ENCODE measurements at places on chromosomes 7 and 10.

GRCh38 chr7:142104550-142105527, 6.7 kb upstream of the MGAM2 start:
- DNase-seq, result peak; percentile 92

DNA sequence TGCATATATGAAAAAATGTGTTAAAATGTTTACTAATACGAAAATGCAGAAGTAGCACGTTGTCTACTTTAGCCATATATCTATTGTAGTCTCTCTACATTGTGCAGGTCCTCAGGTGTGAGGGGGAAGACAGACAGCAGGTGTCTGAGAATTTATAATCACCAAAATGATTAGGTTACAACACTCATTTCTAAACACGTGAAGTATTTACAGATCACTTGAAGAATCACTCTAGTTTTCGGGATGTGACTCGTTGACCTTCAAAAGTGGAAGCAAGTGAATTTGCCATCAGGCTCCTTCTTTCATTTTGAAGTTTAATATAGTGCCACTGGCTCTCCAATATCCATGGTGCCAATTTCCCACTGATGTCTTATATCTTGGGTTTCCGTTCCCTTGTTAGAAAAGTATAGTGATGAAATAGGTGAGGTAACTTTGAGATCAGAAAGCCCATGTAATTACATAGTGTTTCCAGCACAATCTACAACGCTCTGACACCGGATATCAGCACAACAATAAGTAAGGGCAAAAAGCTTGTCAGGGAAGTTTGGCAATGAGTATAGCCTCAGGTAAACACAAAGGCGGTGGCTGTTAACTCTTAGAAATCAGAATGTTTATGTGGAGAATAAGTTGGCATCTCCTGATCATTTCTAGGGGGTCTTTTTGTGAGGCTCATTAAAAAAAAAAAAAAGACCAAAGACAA, 57.5 kb upstream of the SP4 start:
- DNase-seq, result peak; percentile 59

- no peak for DNase-seq
These were observed 173.4 kb downstream of the ZMYND11 start for GRCh38 chr10:308572-309085.

DNA sequence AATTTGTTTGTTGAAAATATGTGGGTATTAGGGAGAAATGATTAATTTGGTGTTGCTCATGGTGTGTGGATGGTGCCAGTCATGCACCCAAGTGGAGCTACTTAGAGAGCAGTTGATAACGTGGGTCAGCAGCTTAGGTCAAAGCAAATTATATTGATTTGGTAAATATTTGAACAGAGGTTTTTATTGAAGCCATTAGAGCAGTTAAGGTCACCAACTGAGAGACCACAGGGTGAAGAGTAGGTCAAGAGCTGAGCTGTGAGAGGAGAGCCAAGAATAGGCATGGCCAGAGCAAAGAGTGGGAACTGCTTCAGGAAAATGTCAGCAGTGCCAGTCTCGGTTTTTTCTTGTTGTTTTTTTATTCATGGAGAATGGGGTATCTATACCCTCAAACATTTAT, 97.9 kb downstream of the TMEM168 start:
- no peak for DNase-seq

GRCh38 chr7:22812353-22812752, 10.3 kb downstream of the TOMM7 start:
- DNase-seq, result no peak

DNA sequence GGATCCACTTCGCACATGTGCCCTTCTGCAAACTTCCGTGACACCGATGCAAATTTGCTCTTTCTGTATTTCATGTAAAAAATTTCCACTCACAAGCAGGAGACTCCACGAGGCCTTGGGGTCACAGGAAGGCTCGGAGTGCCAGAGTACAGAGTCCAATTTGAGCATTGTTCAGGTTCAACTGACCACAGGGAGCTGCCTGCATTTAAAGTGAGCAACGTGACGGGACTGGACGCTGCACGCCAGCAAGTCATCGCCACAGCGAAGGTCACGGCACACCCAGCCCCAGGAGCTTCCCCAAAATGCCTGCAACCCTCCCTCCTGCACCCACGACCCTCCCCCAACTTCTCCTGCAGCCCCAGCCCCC, 41.5 kb upstream of the NKX6-2 start:
- DNase-seq, result no peak

GRCh38 chr10:7438196-7438986, 27.6 kb upstream of the SFMBT2 start:
- no peak for DNase-seq

DNA sequence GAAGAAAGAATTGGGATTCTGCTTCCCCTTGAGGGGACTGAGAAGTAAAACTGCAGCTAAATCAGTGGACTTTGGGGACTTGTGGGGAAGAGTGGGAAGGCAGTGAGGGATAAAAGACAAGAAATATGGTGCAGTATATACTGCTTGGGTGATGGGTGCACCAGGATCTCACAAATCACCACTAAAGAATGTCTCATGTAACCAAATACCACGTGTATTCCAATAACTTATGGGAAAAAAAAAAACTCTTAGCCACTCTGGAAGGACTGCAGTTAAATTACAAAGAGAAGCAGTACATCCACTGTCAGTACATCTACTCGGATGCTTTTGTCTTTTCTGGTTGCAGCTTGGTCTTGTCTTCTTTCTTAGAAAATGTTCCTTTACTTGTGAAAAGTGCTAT, 27.4 kb upstream of the GOT1 start:
- no peak for DNase-seq

- no peak for DNase-seq
These were observed at the start of gene HEPACAM2 for GRCh38 chr7:93226310-93226709. HEPACAM2 (minus strand) TSS chr7:93226469.

DNA sequence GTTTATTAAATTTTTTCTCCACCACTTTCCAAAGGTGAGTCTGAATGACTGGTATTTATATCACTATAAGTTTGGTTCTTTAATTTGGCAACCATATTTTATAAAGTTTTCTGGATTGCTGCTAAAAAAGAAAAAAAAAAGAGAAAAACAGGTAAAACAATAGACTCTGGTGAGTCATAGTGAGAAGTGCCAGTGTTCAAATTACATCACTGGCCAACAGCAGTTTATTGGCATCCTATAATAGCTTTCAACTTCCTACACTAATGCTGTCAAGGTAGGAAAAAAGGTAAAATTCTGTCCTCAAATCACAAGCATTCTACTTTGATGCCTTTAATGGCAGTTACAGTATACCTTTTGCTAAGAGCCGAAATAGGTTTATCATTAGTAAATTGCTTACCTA, 808.8 kb downstream of the GRM8 start:
- DNase-seq, result peak; percentile 37

DNA sequence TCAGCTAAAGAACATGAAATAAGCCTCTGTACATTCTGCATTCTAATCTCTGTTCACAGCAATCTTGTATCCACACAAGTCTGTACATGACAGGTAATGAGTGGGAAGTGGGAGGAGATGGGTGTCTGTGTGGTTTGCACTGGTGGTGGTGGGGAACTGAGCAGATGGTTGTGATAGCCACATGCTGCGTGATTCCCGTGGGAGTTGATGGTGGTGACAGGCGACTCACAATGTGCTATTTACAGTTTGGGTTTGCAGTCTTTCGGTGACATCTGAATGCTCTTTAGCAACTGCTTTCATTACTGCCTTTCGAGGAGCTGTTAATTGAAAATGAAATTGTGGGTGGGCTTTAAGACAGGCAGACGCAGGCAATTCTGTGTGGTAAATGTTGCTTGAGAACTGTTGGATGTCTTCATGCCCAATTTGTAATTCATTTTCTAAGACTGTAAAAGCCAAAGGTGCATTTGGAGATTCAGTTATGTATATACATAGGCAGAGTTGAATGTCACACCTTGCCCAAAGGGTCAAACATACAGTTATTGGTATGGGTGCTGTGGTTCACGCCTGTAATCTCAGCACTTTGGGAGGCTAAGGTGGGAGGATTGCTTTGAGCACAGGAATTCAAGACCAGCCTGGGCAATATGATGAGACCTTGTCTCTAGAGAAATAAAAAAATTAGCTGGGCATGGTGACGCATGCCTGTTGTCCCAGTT, 308.2 kb downstream of the AUTS2 start:
- no peak for DNase-seq

DNA sequence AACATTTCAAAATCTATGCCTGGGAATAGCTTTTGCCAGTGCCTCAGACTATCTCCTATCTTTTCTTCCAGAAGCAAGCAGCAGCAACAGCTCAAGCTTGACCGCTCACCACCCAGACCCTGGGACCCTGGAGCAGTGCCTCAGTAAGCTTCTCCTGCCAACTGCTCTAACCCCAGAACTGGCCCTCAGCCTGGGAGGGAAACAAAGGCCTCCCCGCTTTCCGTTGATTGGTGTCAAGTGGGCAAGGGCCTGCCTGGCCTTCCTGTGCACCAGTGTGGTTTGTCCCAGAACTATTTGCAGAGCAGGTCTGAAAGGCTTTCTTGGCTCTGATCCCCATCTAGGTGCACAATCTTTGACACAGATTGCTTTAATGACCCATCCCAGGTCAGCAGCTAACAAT, 3.3 kb upstream of the ATP6V0A4 start:
- DNase-seq, result no peak

- no peak for DNase-seq
These were observed 41.3 kb downstream of the YKT6 start for GRCh38 chr7:44242091-44242490.

- no peak for DNase-seq
These were observed 17.3 kb downstream of the SRGN start for GRCh38 chr10:69104994-69105790.

- no peak for DNase-seq
These were observed 77.5 kb downstream of the LRRC4 start for GRCh38 chr7:127953423-127954356.

- no peak for DNase-seq
These were observed 5.2 kb upstream of the FRA10AC1 start for GRCh38 chr10:93707623-93708022.

- DNase-seq, result peak; percentile 70
These were observed at the start of gene LRCH4 for GRCh38 chr7:100585511-100586265. LRCH4 (minus strand) TSS chr7:100586129; CDS start chr7:100586100, 29 bp downstream.

GRCh38 chr7:88321694-88322093, 15.0 kb upstream of the STEAP4 start:
- DNase-seq, result no peak

GRCh38 chr10:100357059-100357858, 10.2 kb downstream of the SCD start:
- DNase-seq, result no peak

DNA sequence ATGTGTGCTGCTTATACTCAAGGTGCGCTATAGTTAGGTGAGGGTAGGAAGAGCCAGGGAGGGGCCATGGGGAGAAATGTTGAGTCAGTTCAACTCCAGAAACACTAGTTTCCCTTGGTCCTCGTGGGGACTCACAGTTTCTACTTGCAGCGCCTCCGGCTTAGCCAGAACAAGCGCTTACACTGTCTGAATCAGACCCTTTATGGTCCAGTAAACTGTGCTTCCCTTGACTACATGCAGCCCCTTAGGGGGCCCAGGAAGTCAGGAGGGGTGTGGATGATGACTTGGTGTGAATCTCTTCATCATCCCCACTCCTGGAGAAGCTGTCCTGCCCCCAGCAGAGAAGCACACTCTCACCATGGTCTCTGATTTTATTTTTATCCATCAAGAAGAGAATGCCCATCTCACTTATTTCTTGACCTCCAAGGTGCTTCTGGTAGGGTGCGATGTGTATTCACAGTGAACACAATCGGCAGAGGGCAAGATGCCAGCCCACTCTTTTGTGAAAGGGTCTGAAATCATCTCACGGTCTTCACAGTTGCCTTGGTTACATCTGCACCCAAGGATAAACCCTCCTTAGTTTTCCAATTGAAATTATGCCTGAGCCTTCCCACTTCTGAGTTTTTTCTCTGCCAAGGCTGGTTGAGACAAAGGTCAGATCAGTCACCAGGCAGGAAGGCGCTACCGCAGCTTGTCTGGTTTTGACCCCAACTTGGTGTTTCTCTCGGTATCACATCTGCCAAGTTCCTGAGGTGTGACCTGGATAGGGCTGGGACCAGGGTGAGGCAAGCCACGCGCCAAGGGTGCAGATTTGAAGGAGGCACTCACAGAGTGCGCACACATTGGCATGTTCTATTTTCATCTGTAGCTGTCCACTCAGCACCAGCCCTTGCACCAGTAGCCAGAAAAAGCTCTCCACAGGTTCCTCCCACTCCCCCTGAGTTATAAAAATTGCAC, 62.7 kb upstream of the LRRC4 start:
- no peak for DNase-seq

GRCh38 chr7:29033584-29033983, 75.5 kb upstream of the TRIL start:
- DNase-seq, result no peak

- DNase-seq, result no peak
These were observed 509.0 kb upstream of the ZMIZ1 start for GRCh38 chr10:78559661-78560340.

DNA sequence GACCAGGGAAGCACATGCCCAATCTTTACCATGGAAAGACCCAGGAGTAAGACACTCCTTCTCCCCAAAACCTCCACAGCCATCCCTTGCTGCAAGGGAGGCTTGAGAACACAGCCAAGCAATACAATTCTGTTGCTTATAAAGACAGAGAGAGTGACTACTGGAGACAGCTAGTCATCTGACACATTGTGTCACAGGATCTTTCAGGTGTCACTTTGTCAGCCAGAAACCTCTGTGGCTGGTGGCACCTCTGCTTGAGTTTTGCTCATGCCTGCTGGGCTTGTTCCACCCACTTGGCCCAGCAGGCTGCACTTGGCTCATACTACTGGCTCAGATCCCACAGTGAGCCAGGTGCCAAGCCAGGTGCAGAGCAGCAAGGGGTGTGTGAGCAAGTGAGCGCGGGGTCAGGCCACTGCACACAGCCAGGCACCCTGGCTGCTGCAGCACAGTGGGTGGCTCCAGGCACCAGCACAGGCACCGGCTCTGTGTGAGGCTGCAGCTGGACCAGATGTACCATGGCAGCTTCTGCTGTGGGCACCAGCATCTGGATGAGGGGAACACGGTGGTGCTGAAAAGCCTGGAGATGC, 12.4 kb upstream of the PRLHR start:
- no peak for DNase-seq

DNA sequence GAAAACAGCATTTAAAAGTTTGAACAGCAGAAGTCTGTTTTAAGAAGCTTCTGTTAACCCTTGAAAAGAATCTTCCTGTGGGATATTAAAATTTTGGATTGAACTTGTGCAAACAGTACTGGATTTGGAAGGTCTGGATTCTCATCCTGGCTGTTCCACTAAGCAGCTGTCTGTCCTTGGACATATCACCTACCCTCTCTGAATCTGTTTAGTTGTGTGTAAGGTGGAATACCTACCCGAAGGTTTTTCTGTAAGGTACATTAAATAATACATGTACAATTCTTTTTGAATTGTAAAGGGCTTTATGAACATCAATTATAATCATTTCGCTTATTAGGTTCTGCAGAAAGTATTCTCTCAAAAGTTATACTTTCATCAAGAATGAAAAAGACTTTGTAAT, 2.2 kb downstream of the PDCD4 start:
- no peak for DNase-seq

All from epithelial cell of esophagus (primary cell).